MM.1S (cell line): ENCODE measurements at places on chromosomes 1 and 21.

DNA sequence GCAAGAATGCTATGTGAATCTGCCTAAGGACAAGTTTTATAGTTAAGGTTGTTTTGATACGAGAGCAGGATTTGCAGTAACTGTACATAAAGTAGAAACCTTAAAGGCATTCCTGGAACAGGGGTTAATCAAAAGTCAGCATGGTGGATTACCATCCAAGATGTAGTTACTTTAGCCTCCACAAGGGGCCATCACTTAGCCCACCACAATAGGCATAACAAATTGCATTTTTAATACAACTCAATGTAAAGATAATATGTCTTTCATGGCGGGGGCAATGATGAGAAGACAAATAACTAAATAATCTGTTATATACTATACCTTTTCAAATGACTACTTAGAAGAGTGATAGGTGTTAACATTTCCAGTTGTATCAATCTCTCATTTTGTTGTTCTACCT, 611.2 kb upstream of the ADGRL4 start:
- DNase-seq: no peak

GRCh38 chr1:3564921-3565831, 46.1 kb downstream of the MEGF6 start:
- peak; percentile 21 for DNase-seq

- no peak for DNase-seq
Observed at GRCh38 chr1:39894884-39895495, 6.7 kb downstream of the MYCL start.

GRCh38 chr1:2986549-2987305, 34.5 kb upstream of the ACTRT2 start:
- DNase-seq: no peak

DNA sequence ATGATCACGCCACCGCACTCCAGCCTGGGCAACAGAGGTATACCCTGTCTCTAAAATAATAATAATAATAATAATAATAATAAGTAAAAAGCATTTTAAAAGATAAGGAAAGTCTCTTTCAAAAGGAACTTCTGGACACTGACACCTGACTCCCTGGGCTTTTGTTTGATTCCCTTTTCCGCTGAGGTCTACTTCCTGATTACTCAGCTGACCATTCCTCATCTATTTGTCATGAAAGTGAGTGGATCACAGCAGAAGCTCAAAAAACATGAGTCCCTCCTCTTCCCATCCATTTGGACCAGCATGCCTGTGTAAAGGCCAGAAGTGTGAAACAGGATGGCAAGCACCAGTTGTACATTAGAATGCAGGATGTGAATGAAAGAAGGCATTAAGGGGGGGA, 61.1 kb upstream of the FBXO28 start:
- no peak for DNase-seq

GRCh38 chr1:70737125-70737524, 310.5 kb downstream of the PTGER3 start:
- DNase-seq: no peak

- DNase-seq: no peak
Observed at GRCh38 chr1:93681101-93681988, at the start of gene BCAR3. BCAR3 (minus strand) TSS chr1:93681837; CDS start chr1:93674930, 6,907 bp downstream.

DNA sequence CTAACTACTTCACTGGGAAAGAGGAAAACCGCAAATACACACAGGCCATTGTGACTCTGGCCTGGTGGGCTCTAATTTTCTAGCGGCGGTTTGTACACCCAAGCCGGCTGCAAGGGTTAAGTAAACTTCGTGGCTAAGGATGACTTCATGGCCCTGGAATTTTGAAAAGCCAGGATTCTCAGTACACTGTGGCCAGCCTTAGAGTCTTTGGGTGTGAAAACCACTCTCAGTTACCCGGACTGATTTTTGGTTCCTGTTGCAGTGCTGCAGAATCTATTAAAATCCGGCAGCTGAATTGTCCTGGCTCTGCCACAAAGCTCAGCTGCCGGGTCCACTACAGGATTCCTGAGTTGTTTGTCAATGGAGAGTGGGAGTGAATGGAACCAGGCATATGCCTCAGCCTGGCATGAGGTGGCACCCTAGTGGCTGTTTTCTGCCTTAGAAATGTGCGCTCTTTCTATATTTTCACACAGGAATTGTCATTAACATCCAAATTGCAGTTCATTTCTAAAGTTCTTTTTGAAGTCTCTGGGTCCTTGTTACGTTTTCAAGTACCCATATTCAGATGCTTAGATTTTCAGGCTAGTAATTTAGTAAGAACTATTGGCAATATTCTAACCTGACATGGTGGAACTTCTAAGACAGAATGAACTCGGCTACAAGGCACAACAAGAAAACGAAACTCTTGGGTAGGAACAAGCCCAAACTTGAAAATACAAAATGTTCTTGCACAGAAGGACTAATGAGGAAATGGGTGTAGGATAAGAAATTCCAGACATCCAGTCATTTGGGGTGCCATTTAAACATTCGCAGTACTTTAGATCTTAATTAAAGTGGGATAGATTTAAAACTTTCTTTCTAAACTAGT, 255.9 kb downstream of the NFIA start:
- DNase-seq: no peak

DNA sequence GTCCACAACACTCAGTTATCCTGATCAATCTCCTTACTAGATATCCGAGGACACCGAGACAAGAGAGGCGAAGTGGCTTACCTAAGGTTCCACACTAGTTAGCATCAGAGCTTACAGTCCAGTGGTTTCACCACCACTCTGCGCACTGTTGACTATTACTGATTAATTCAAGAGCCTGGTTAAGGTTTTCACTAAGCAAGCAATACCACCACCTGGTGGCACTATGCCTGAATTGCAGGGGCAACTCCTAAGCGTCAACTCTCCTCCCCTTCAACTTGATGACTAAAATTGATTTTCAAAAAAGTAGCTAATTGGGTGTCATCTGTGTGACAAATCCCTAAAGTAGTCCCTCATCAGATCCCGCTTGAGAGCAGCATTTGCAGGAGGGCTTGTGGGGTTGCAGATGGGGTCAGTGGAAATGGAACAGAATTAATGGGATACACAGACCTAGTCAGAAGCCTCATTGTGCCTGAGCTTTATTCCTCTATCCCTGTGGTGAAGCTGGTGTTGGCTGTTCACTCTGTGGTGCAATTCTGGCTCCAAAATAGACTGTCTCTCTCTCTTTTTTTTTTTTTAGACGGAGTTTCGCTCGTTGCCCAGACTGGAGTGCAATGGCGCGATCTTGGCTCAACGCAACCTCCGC, 9.1 kb downstream of the TTC22 start:
- DNase-seq: peak; percentile 48

DNA sequence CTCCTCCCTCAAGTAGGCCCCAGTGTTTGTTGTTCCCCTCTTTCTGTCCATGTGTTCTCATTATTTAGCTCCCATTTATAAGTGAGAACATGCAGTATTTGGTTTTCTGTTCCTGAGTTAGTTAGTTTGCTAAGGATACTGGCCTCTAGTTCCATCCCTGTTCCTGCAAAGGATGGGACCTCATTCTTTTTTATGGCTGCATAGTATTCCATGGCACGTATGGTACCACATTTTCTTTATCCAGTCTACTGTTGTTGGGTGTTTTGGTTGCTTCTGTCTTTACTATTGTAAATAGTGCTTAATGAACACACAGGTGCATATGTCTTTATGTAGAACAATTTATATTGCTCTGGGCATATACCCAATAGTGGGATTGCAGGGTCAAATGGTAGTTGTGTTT, 232.9 kb downstream of the TPR start:
- DNase-seq: no peak

DNA sequence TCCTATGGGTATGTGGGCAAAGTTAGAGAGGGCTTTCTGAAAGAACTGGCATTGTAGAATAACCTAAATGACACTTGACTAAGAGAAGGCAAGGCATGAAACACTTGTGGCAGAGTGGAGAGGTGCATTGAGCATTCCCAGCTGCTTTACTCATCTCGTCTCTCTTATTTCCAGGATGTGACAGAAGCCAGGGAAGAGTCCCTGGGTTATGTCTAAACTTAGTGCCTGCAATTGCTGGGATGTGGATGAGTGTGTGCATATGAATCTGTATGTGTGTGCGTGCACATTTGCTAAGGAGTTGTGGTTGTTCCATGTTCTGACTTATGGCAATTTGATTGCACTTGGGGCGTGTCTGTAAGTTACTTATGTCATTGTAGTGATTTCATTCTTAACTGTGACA, 1326.5 kb upstream of the B3GALT2 start:
- DNase-seq: no peak

- DNase-seq: no peak
Observed at GRCh38 chr1:60152891-60153290, 79.3 kb upstream of the C1orf87 start.

GRCh38 chr21:38979271-38980121, 173.8 kb downstream of the ETS2 start:
- DNase-seq: no peak

DNA sequence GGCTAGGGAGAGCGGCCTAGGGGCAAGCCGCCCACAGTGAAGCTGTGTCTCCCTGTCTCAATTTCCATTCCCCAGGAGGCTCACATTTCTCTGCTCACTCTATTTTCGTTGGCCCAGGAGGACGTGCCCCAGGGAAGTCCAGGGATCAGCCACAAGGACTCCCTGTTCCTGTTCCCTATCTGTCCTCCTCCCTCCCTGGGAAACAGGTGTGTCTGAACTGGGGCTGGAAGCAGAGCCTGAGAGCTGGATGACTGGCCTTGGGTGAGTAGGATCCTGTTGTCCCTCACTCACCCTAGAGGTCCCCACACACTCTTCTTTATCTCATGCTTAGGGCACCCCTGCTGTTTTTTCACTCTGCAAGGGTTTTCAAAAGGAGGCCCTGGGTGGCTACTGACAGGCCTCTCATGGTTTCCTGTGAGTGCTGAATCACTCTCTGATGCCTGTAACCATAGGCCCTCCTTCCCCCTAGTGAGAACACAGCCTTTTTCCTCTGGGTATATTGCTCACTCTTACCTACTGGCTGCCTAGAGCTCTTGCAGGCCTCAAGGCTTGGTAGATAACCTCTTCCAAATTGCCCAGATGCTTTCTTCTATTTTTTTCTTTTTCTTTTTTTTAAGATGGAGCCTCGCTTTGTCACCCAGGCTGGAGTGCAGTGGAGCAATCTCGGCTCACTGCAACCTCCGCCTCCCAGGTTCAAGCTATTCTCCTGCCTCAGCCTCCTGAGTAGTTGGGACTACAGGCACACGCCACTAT, 3.3 kb upstream of the UTP11 start:
- DNase-seq: no peak

GRCh38 chr1:75612976-75613375, 2.1 kb upstream of the SLC44A5 start:
- no peak for DNase-seq

GRCh38 chr21:45409466-45410150, 4.6 kb downstream of the COL18A1 start:
- no peak for DNase-seq

DNA sequence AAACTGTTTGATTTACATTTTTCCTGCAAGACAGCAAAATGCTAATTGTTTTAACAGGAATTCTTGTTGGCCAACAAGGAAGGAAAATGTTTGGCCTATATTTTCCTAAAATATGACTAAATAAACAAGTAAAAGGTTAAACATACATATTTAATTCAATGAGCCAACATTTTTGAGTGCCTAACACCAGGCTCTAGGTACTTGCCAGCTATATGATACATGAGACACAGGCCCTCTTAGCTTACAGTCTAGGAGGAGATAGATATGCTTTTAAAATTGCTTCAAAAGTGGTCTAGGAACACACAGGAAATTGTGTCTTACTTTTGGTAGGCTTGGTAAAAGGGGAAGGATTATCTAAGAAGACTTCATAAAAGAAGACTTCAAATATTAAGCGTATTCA, 50.9 kb downstream of the PIGK start:
- DNase-seq: no peak

DNA sequence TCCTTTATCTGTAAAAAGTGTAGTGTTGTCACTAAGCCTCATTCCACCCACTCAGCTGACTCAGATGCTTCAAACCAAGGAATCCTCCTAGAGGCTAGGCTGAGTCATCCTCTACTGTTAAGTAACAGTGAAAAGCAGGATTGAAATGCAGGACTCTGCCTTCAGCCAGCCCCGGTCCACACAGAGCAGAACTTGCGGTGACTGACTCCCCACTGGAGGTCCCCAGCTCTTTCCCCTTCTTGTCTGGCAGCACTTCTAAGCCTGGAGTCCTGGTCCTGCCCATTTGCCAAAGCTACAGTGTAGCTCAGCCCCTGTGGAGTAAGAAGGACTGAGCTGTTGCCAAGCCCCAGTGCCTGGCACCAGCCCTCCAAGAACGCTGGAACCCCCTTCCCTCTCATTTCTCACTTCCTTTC, 1.7 kb downstream of the RAB7B start:
- no peak for DNase-seq

- DNase-seq: no peak
Observed at GRCh38 chr1:4838231-4838630, 183.8 kb downstream of the AJAP1 start.

DNA sequence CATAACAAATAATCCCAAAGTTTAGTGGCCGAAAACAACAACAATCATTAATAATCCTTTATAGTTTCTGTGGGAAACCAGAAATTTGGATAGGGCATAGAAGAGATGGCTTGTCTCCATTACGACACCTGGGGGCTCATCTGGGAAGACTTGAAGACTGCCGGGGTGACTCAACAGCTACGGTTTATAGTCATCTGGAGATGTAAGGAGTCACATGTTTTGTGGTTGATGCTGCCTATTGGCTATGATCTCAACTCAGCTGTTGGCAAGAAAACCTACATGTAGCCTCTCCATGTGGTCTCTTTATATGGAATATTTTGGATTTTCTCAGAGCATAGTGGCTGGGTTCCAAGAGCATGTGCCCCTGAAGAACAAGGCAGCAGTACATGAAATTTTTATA, 29.3 kb upstream of the TSPAN2 start:
- DNase-seq: no peak

DNA sequence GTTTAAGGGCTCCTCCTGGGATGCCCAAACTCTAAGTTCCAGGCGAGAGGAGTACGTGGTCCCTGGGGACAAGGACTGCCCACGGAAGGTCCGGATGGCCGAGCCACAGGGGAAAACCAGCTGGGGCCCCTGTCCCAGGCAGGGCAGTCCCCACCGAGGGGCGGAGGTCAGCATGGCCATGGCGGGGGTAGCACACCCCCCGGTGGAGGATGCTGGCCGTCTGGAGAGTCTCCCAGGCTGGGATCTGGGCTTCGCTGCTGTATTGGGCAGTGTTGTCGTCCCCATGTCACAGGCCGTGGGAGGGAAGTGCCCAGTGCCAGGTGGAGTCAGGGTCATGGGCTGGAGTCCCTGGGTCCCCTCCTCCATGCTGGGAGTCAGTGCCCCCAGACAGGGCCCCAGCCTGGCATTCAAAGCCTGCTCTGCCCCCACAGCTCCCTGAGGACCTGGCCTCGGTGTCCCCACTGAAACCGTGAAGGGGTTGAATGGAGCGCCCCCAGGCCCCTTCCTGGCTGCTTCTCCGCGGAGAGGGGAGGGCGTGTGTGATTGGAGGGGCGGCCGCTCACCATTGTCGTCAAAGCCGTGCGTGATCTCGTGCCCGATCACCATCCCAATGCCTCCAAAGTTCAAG, 6.8 kb downstream of the PRXL2B start:
- no peak for DNase-seq

- no peak for DNase-seq
Observed at GRCh38 chr1:238648751-238649150, 737.6 kb upstream of the CHRM3 start.

- DNase-seq: no peak
Observed at GRCh38 chr1:207754011-207754410, 2.2 kb downstream of the CD46 start.

- no peak for DNase-seq
Observed at GRCh38 chr21:27813344-27813743, 846.5 kb upstream of the ADAMTS5 start.

GRCh38 chr1:228405200-228405978, 1.2 kb downstream of the TRIM11 start:
- no peak for DNase-seq
